Activated CD8-positive, alpha-beta T cell treated with anti-CD3 and anti-CD28 coated beads for 36 hours (primary cell): ENCODE measurements at places on chromosomes 7 and 10.

DNA sequence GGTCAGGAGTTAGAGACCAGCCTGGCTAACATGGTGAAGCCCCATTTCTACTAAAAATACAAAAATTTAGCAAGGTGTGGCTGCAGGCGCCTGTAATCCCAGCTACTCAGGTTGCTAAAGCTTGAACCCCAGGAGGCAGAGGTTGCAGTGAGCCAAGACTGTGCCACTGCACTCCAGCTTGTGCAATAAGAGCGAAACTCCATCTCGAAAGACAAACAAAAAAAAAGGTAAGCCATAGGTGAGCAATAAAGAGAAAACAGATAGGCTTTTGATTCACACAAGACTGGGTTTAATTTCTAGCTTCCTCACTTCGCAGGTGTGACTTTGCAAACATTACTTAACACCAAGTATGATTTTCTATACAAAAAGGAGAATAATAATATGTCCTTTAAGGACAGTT lies 72.3 kb upstream of the ACBD5 start:
- no peak for DNase-seq

DNA sequence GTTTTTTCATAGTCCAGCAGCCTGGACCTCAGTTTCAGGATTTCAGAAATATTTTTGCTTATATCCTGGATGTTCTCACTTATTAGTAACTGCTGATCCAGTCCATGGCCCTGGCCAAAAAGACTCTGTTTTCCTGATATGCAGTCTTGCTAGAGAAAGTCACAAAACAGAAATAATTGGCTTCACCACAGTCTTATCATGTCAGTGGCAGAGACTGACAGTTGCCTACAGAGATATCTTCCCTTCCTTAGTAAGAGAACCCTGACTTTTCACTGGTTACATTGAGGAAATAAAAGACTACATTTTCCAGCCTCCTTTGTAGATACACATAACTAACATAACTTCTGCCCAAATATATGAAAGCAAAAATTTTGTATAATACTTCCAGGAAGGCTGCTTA lies 56.6 kb downstream of the AHR start:
- DNase-seq = no peak

- DNase-seq = no peak
Measured at GRCh38 chr7:21278944-21279343, 148.9 kb upstream of the SP4 start.

DNA sequence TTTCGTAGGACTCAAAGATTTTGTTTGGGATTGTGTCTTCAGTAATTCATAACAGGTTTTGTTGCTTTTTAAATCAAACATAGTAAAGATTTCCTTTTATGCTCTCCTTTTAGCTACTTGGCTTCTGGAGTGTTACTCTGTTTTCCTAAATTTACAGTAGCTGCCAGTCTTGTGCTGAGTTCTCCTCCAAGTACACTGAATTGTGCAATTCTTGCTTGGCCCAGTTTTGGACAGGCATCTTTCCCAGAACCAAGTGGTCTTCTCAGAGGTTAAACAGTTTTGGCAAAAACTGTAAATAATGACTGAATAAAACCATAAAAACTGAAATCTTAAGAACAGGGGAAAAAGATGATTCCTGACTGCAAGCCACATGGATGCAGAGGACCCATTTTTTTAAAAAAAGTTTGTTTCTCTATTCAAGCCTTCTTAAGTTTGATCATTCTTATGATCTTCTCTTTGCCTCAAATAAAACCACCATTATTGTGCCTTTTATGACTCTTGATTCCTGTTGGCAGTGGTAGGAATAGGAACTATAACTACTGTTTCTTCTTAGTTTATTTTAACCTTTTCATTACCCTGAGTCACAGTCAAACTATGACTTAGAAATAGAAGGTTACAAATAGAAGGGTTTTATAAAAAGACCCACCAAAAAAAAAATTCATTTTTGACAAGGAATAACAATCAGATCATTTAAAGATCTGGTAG lies 88.0 kb downstream of the MDFIC start:
- no peak for DNase-seq

DNA sequence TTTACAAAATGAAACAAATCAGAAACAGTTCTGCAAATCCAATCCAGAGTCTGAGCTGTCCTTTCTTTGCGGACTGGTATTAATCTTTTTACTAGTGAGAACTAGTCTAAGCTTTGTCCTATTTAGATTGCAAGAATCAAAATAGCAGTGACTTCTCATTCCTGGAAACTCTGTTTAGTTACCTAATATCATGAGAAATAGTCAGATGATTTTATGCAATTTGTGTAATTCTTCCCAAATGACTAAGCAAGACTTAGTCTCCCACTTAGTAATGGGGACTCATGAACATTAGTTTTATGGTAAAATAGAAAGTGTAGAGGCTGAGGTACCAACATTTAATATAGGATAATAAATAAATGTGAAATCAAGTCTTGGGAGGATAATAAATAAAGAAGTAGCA lies 341.3 kb downstream of the DNAJB9 start:
- no peak for DNase-seq

DNA sequence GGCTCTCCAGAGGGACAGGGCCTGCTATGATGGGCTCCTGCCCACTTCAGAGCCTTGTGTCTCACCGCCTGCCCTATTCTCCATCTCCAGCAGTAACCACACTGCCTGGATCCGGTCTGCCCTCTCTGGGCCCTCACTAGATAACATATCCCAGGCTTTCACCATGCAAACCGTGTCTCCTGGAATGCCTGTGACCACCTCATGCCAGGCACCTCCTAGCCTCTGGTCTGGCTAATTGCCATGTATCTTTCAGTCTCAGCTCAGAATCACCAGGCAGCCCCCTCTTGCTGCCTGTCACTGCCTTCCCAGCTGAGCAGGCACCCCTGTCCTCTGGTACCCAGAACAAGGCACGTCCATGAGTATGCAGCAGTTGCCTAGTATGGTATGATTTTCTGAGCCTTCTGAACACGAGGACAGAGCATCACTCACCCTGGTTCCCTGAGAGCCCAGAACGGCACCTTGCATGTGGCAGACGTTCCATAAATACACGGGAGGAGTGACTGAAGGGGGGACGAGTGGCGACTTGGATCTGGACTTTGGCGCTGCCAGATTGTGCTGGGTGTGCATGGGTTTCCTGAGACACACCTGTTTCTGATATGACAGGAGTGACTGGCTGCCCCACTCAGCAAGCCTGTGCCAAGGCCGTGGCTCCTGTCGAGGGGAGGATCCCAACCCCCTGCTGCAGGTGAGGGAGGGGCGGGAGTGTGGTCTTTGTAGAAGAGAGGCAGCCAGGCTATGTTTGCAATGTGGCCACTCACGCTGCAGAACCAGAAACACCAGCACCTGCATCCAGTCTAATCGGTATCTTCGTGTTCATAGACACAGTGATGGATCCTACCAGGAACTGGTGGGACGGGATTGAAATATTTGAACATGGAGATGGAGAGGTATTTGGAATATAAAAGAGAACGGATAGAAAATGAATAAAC lies 95.2 kb downstream of the VOPP1 start:
- no peak for DNase-seq

DNA sequence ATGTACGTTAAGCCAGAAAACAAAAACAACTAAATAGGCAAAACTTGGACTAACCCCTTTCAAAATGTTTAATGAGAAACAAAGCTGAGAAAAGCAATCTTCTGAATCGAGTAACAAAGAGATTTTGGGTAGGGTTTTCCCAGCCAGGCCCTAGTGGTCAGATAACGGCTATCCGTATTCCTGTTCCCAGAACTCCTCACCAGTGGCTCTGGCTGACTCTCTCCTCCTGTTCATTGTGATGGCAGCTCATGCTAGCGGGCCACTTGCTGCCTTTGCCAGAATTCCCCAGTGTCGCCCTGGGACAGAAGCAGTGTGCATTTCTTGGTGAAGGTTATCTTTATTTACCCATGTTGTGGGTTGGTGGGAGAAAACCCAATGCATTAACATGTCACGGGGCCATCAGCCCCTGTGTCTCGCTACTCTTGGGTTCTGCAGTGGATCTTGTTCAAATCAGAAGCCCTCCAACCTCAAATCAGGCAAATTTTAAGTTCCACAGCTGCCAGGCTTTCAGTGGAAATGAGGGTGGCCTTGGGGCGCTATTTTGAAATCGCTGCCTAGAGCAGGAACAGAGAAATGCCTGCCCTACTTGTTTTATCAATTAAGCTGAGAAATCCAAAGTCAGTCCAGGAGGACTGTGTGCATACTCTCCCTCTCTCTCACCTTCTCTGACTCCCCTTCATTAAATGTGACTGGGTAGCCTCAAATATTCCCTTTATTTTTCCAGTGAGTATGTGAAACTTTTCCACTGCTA lies 164.5 kb upstream of the NPVF start:
- DNase-seq = no peak

DNA sequence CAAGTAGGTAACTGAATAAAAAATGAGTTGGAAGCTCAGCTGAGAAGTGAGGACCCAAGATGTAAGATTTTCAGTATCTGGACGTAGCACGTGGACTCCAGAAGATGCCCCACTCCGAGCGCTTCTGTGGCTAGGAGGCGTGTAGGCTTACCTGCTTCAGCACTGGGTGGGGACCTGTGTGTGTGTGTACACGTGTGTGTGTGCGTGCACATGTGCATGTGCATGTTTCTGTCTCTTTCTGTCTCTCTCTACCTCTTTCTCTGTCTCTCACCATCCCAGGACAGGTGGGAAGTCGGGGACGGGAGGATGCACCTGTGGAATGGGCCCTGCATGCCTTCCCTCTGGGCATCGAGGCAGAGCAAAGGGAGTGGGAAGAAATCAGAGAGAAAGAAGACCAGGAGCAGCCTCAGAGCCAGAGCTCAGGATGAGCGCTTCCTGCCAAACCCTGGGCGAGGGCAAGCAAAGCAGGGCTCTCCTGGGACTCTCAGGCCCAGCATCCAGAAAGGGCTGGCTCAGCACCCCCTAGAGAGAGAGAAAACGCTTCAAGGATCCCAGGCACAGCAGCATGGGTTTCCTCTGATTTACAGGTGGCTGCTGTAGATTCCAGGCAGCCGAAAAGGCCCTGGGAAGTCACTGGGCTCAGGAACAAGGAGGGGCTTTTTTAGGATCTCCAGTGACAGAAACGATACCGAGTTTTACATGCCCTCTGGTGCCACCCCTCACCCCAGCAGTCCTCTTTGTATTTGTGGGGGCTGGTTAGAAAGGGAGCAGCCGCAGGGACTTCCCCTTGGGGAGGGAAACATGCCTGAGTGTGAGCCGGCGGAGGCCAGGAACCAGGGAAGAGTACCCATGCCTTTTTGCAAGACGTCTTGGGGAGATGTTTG lies 28.5 kb downstream of the CXCL12 start:
- DNase-seq = no peak
